Epithelial cell of proximal tubule (primary cell): ENCODE measurements at places on chromosomes 1 and 21. TPM values are rescaled to one million over a fixed set of nuclear protein-coding genes. Genes with fewer than 3 reads are reported as not detected.

The MPZ gene
- total RNA-seq: 0.69 and 1.2 TPM in 2 replicates

The NES gene
- total RNA-seq: 11.6 and 70.2 TPM in 2 replicates

The COL16A1 gene
- 5.2 and 5.3 TPM in 2 replicates for total RNA-seq

The SLC30A2 gene
- total RNA-seq: not detected in 2 replicates
